ENCODE measurements at places on chromosomes 3 and 15.

GRCh38 chr3:32897981-32898623 lies 53.3 kb upstream of the CCR4 start:
- no peak for DNase-seq

- DNase-seq: no peak
These were observed 45.9 kb upstream of the ATP1B3 start for GRCh38 chr3:141830508-141830907.

DNA sequence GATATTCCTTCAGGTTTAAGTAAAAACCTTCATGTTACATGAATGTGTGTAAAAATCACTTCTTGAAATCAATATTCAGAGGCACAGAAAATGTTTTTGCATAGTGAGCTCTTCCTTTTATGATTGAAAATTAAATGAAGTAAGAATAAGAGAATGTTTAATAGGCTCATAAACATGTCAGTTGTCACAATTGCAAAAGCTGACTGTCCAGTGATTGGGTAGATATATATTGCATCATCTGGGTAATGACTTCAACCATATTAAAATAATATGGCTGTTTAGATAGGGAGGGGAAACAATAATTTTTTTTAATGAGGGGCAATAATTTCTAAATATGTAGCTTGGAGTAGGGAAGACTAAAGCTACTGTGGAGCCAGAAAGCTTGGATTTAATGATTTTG lies 529.8 kb upstream of the GOLIM4 start:
- no peak for DNase-seq

GRCh38 chr3:120506076-120506827 lies 55.5 kb upstream of the FSTL1 start:
- DNase-seq: no peak

GRCh38 chr3:24264748-24265158 lies 229.9 kb downstream of the THRB start:
- no peak for DNase-seq

- no peak for DNase-seq
These were observed 25.8 kb upstream of the TGM5 start for GRCh38 chr15:43292375-43293078.

GRCh38 chr15:66089509-66089908 lies 164.0 kb downstream of the MEGF11 start:
- no peak for DNase-seq

- DNase-seq: no peak
These were observed 122.0 kb downstream of the MECOM start for GRCh38 chr3:169541528-169541927.

Measured in activated CD8-positive, alpha-beta memory T cell treated with anti-CD3 and anti-CD28 coated beads, Interleukin-2, amount 50 U/mL, for 48 hours (primary cell).